Vagina (tissue), 2 donors: ENCODE measurements at places on chromosomes 5 and 9.

DNA sequence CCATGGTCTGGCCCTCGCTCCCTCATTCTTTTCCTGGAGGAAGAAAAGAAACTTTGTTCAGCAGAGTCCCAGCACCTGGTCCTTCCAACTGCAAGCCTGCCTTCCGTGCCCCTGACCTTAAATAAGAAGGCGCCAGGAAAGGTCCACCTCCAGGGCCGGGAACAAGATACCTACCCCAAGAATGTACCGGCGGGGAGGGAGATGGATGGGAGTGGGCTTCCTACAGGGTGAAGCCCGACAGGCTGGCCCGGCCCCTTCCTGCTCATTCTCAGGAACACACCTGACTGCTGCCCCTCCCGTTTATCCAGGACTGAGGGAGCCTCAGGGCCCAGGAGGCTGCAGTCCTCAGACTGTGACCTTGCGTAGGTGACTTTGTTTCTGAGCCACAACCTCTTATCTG, 27.3 kb upstream of the GFPT2 start:
- H3K4me3 ChIP-seq, result no peak overlapping the region
- no peak overlapping the region for H3K27ac ChIP-seq
- H3K36me3 ChIP-seq, result no peaks in the 10 kb centered on the region
- no peak for DNase-seq
- H3K27me3 ChIP-seq, result no peaks in the 10 kb centered on the region

DNA sequence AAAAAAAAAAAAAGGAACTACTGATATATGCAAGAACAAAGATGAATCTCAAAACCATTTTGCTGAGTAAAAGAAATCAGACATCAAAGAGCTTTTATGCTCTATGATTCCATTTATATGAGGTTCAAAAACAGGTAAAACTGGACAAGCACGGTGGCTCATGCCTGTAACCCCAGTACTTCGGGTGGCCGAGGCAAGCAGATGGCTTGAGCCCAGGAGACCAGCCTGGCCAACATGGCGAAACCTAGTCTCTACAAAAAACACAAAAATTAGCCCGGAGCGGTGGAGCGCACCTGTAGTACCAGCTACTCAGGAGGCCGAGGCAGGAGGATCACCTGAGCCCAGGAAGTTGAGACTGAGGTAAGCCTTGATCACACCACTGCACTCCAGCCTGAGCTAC, 7.8 kb downstream of the PTBP3 start:
- no peak overlapping the region for H3K27ac ChIP-seq
- H3K4me1 ChIP-seq, result peaks cover 65% of the 10 kb centered on the region
- DNase-seq, result no peak
- H3K4me3 ChIP-seq, result no peak overlapping the region
- no peaks in the 10 kb centered on the region for H3K27me3 ChIP-seq

- no peak overlapping the region for H3K27ac ChIP-seq
- peaks cover 16% of the 10 kb centered on the region for H3K27me3 ChIP-seq
- no peaks in the 10 kb centered on the region for H3K36me3 ChIP-seq
- DNase-seq, result no peak
- no peak overlapping the region for H3K4me3 ChIP-seq
These were observed 1.9 kb upstream of the FIBCD1 start for GRCh38 chr9:130940693-130941576.

GRCh38 chr5:131589510-131590348, 45.3 kb downstream of the RAPGEF6 start:
- no peak for DNase-seq
- no peaks in the 10 kb centered on the region for H3K4me1 ChIP-seq
- no peaks in the 10 kb centered on the region for H3K27me3 ChIP-seq
- no peaks in the 10 kb centered on the region for H3K36me3 ChIP-seq
- H3K4me3 ChIP-seq, result no peak overlapping the region

DNA sequence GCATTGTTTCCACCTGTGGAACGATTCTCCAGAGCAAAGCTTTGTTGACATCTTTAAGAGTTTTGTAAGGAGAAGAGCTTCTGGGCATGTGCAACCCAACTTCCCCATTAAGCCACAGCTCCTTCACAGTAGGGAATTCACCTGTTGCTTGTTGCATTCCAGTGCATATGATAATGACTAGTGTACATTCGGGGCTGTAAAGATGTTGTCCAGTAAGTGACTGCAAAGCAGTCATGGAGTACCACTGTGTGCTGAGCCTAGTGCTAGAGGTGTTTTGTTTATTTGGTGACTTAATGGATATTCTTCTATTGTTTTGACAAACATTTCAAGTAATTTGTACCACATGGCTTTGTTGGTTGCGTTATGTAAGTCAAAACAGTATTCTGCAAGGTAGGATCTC, 12.8 kb downstream of the UGCG start:
- no peak overlapping the region for H3K4me3 ChIP-seq
- H3K27me3 ChIP-seq, result no peaks in the 10 kb centered on the region
- H3K27ac ChIP-seq, result no peak overlapping the region
- H3K36me3 ChIP-seq, result no peaks in the 10 kb centered on the region
- no peak for DNase-seq
- H3K4me1 ChIP-seq, result peaks cover 57% of the 10 kb centered on the region

- H3K4me1 ChIP-seq, result no peaks in the 10 kb centered on the region
- H3K27me3 ChIP-seq, result no peaks in the 10 kb centered on the region
- no peak overlapping the region for H3K27ac ChIP-seq
- H3K36me3 ChIP-seq, result no peaks in the 10 kb centered on the region
These were observed 1020.0 kb upstream of the ARRDC3 start for GRCh38 chr5:92402956-92403702.

DNA sequence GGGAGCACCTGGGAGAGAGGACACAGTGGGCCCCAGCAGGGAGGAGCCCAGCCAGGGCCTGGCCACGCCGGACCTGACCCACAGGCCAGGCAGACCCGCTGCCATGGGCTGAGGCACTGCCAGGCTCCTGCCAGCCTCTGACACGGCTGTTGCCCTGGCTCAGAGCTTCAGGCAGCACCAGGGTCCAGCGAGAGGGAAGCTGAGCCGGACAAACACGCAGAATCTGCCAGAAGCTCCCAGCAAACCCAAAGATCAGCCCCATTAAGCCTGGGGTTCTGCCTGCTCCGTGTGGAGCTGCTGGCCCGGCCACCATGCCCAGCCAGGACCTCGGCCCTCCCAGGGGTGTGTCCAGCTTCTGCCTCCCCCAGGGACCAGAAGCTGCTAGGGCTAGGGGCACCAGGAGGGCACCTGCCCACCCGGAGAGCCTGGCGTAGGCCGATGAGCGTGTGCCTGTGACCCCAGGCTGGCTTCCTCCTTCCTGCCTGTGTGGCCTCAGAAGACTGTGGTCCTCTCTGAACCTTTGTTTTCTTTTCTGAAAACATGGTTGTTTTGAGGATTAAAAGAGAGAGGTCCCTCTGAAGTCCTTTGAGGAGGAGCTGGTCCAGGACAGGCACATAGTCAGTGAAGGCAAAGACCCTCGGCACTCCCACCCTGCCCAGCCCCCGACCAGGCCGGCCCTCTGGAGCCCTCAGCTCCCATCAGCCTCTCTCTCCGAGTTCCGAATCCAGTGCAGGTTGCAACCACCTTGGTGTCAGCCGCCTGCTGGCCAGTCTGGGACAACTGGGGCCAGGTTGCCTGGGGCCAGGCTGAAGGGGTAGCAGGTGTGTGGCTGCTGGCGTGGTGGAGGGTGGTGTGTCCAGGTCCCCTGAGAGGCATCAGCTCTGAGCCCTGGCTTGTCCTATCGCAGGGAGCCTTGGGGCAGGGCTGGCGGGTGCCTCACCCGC, 39.6 kb downstream of the KCNT1 start:
- no peak overlapping the region for H3K4me3 ChIP-seq
- H3K27ac ChIP-seq, result no peak overlapping the region
- H3K27me3 ChIP-seq, result no peaks in the 10 kb centered on the region
- DNase-seq, result no peak
- no peaks in the 10 kb centered on the region for H3K4me1 ChIP-seq
- H3K36me3 ChIP-seq, result no peaks in the 10 kb centered on the region

DNA sequence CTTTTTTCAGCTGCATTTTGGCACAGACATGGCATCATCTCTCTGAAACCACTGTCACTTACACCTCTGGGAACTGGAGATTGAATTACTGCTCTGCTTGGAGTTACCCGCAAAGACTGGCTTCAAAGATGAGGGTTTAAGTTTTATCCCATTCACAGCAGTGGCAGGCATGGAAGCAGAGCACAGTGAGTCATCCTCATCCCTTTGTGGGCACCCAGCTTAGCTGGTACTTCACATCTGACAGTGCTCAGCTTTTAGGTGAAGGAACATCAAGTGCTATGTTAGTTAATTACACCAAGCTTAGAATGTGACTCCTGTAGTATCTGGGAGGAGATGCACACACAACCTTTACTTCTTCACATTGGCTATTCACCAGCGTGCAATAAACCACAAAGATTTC, 24.8 kb upstream of the ALDH1A1 start:
- H3K4me3 ChIP-seq, result no peak overlapping the region
- H3K27ac ChIP-seq, result no peak overlapping the region
- no peak for DNase-seq
- H3K27me3 ChIP-seq, result no peaks in the 10 kb centered on the region
